ENCODE measurements at places on chromosomes 5 and 9.

GRCh38 chr5:41412496-41412895 is 97.9 kb downstream of the PLCXD3 start:
- no peaks in the 10 kb centered on the region for H3K4me1 ChIP-seq
- no peak for DNase-seq
- no peak overlapping the region for H3K4me3 ChIP-seq
- H3K27ac ChIP-seq: no peak overlapping the region

- H3K4me3 ChIP-seq: no peak overlapping the region
- no peaks in the 10 kb centered on the region for H3K27me3 ChIP-seq
- no peak overlapping the region for H3K27ac ChIP-seq
- DNase-seq: no peak
- peaks cover 11% of the 10 kb centered on the region for H3K4me1 ChIP-seq
These were observed 12.7 kb downstream of the NIPBL start for GRCh38 chr5:36889264-36889663.

GRCh38 chr5:60143942-60144549 is 250.5 kb upstream of the PDE4D start:
- no peaks in the 10 kb centered on the region for H3K4me1 ChIP-seq
- H3K27ac ChIP-seq: no peak overlapping the region
- no peak for DNase-seq
- H3K27me3 ChIP-seq: peaks cover 4% of the 10 kb centered on the region

- no peaks in the 10 kb centered on the region for H3K27me3 ChIP-seq
- no peak overlapping the region for H3K27ac ChIP-seq
- no peak for DNase-seq
- peaks cover 4% of the 10 kb centered on the region for H3K36me3 ChIP-seq
These were observed 13.0 kb downstream of the RXRA start for GRCh38 chr9:134339183-134339806.

DNA sequence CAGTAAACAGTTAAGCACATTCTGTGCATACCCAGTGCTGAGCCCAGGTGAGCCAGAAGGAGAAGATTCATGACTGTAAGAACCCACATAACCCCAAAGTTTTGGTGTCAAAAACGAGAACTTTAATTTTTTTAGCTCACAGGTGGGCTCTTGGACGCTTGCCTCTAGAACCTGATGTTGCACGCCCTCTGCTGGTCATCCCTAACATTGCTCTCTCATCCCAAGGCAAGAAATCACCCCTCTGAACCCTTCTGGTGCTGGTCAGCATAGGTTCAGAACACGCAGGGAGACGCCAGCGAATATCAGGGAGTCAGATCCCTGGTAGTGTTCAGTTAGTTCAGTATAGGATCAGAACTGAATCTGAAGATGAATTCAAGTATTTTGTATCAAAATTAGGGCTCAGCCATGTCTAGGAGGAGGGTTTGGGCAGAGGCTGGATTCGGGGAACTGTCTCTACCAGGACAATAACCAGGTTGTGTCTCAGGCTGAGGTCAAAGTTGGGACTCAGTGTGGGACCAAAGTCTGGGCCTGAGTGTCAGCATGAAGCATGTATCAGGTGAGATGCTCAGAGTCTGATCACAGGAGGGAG is 4.1 kb upstream of the DNAJB5 start:
- H3K27me3 ChIP-seq: no peaks in the 10 kb centered on the region
- DNase-seq: no peak
- peaks cover 27% of the 10 kb centered on the region for H3K4me1 ChIP-seq
- H3K27ac ChIP-seq: no peak overlapping the region
- H3K4me3 ChIP-seq: no peak overlapping the region
- no peaks in the 10 kb centered on the region for H3K36me3 ChIP-seq

Measured in keratinocyte (primary cell).